ENCODE measurements at places on chromosomes 12 and 14.
A peak's percentile ranks its signal among the peaks of the same experiment; 100 is the strongest.

DNA sequence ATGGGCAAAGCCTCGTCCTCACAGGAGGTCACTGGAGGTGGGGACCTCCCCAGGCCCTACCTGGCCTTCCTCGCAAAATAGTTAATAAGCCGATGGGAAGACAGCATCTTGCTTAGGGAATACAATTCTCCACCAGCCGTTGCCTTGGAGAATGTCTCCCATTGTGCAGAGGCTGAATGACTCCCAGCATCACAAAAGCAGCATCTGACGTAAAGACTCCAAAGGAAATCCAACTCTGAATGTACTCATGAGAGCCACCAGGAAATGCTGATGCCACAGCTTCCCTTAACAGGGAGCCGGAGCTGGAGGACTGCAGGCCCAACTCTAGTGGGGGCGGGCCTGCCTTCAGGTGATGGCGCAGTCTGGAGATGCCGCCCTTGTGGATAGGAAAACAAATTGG is 15.5 kb downstream of the CCDC63 start:
- DNase-seq, result no peak

GRCh38 chr14:88227693-88228092 is 95.4 kb downstream of the KCNK10 start:
- no peak for DNase-seq

DNA sequence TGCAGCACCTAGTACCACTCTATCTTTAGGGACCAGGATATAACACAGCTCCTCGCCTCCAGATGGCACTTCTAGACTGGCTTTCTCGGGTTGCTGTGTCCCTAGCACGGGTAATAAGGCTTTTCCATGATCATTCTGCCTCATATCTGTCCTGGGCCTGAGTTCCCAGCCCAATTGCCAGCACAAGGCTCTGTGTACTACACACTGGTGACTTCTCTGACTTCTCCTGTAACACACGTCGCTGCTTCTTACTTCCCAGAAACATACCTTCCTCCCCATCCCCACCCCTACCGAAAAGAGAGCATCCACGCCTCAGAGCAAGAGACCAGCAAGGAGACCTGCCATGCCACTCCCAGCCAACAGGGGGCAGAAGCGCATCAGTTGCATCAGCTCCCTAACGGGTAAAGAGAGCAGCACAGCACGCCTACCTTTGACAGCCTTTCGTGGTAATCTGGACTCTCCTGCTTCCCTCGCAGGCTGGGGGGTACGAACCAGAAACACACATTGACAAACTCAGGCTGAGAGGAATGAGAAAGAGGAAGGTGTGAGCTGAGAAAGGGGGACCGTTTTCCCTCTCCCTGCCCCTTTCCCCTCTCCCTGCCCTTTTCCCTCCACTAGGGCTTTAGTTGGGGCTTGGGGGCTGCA is 21.2 kb upstream of the ZNF740 start:
- DNase-seq, result peak; percentile 53

DNA sequence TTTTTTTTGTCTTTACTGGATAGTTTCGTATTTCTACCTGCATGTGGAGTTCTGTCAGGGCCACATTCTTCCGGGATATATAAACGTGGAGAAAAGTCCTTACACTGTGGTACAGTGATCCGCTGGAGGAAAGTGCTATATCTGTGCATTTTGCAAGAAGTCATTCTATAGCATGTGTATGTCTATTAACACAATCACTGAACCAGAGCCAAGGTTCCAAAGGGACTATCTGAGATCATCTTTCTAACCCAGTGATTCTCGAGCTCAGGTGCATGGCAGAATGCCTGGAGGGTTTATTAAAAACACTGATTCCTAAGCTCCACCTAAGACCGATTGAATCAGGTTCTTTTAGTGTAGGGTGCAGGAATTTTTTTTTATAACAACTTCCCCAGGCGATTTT is 354.0 kb downstream of the NRXN3 start:
- no peak for DNase-seq

GRCh38 chr12:94725375-94726168 is 75.2 kb upstream of the TMCC3 start:
- peak; percentile 20 for DNase-seq

- DNase-seq, result no peak
These were observed 280.3 kb downstream of the AKAP6 start for GRCh38 chr14:32609388-32609787.

- DNase-seq, result peak; percentile 37
These were observed 62.5 kb upstream of the NCOR2 start for GRCh38 chr12:124629789-124630480.

DNA sequence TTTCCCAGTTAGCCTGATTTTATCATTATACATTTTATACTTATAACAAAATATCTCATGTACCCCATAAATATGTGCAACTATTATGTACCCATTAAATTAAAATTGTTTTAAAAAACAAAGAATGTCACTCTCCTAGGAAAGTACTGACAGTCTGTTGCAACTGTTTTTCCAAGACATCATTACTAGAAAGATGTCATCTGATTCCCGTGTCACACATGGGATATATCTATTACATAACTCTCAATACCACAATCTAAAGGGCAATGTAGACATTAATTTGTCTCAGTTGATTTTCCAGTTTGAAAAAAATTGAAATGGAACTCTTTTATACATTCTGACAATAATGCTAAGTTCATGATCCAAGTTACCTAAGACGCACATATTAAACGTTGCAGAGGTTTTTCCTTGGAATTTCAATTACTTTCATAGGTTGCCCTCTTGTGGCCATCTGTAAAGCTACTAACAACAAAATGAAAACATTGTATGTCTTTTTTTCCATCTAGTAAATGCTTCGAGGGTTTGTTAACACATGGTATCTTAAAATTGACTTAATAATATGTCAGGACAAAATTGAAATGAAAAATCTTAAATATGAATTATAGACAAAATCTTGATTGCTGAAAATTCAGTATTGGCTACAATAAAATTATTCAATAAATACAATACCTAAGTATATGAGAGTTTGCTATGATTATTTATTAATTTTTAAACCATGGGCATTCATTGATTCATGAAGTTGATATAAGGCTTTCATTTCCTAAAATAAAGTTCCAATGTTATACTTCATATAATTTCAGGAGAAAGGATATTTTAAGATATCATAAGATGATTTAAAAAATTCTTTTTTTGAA is 131.6 kb downstream of the PPFIA2 start:
- DNase-seq, result peak; percentile 49

GRCh38 chr14:104477666-104478380 is 101.7 kb upstream of the C14orf180 start:
- no peak for DNase-seq

- no peak for DNase-seq
These were observed 31.5 kb upstream of the FGF6 start for GRCh38 chr12:4477129-4477528.

DNA sequence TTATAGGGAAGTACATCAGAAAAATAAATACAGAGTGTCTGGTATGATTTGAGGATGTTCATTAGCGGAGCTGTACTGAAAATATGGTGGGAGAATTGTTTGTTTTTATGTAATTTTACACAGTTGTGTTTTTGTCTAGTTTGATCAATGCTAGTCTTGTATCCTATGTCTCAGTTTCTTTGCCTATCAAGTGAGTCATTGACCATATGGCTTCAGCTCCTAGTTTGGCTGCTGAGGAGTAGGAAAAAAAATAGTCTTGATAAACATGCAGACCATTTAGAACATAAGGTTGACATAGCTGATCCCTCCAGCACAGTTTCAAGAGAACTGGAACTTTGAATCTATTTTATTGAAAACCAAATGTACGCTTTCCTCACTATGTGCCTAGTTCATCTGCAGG is 1292.1 kb upstream of the FLRT2 start:
- no peak for DNase-seq

DNA sequence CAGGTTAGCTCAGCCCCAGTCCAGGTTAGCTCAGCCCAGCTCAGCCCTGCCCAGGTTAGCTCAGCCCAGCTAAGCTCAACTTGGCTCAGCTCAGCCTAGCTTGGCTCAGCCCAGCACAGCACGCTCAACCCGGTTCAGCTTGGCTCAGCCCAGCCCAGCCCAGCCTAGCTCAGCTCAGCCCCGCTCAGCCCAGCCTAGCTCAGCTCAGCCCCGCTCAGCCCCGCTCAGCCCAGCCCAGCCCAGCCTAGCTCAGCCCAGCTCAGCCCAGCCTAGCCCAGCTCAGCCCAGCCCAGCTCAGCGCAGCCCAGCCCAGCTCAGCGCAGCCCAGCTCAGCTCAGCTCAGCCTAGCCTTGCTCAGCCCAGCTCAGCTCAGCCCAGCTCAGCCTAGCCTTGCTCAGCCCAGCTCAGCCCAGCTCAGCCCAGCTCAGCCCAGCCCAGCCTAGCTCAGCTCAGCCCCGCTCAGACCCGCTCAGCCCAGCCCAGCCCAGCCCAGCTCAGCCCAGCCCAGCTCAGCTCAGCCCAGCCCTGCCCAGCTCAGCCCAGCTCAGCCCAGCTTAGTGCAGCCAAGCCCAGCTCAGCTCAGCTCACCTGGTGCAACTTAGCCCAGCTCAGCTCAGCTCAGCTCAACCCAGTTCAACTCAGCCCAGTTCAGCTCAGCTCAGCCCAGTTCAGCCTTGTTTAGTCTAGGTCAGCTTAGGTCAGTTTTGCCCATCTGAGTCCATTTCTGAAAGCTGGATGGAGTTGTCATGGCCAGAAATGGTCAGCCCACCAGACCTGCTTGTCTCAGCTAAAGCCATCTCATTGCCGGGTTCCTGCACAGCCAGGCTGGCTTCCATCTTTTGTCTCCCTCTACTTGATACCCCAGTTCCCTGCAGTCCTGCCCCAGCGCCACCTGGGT is 333.6 kb downstream of the TMEM121 start:
- DNase-seq, result no peak

GRCh38 chr12:105569886-105570285 is 239.4 kb downstream of the C12orf75 start:
- no peak for DNase-seq

GRCh38 chr14:71482671-71483070 is 449.6 kb upstream of the RGS6 start:
- DNase-seq, result no peak

DNA sequence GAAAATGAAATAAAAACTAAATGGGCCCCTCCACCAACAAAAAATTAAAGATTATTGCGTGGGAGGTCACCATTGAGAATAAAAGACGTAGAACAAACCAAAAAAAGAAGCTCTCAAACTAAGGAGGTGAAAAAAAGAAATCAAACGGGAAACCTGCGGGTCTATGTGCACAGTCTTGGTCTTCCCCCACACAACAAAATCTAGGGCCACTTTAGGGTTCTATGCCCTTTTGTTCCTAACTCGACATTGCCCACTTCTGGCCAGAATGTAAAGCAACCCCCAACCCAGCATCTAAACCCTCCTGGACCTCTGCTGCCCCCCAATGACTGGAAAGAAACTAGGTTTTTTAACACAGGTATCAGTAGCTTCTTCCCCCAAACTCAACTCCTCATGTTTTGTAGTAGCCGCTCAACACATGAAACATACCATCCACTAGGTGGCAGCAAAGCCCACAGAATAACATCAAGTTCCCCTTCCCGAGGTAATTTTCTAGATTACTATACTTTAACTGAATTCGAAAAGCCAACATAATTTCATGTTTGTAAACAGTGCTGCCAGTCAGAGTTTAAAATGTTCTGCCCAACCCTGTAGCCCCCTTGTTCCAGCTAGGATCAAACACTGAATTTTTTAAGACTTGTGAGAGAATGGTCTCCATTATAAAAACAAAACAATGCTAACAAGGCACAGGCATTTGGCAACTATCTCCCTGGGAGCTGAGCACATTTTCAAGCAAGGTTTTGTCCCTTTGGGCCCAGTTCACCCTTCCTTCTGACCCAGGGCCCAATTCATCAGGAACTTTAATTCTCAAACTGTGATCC is 18.7 kb downstream of the DAD1 start:
- DNase-seq, result peak; percentile 89

- DNase-seq, result no peak
These were observed 83.8 kb downstream of the PEBP1 start for GRCh38 chr12:118219772-118220171.

DNA sequence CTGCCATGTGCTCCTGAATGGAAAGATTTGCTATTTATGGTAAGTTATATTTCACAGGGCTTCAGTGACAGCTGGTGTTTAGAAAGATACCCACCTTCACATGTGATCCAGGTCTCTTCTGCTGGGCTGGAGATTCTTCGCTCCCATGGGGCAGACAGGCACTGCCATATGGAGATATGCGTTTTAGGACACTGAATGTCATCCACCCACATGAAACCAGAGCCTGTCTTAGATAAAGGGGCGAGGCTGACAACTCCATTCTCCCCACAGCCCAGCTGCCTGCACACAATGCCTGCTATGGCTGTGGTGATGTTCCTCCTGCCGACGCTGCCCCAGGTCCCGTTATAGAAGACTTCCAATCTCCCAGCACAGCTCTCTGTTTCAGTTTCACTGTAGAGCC is 69.4 kb downstream of the ACSM4 start:
- no peak for DNase-seq

DNA sequence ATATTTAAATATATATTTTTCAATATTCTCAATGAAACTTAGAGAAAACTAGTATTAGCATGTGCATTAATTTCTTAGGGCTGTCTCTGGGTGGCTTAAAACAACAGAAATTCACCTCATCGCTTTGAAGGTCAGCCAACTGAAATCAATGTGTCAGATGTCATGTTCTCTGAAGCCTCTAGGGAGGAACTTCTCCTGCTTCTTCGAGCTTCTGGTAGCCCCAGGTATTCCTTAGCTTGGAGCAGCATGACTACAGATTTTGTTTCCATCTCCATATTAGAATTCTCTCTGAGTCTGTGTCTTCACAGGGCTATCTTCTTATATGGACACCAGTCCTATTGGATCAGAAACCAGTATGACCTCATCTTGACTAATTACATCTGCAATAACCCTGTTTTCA is 221.5 kb downstream of the PDZRN4 start:
- DNase-seq, result no peak

GRCh38 chr12:130947028-130947613 is 6.6 kb upstream of the ADGRD1 start:
- DNase-seq, result no peak

GRCh38 chr14:34021096-34021495 is 70.2 kb upstream of the EGLN3 start:
- DNase-seq, result no peak

DNA sequence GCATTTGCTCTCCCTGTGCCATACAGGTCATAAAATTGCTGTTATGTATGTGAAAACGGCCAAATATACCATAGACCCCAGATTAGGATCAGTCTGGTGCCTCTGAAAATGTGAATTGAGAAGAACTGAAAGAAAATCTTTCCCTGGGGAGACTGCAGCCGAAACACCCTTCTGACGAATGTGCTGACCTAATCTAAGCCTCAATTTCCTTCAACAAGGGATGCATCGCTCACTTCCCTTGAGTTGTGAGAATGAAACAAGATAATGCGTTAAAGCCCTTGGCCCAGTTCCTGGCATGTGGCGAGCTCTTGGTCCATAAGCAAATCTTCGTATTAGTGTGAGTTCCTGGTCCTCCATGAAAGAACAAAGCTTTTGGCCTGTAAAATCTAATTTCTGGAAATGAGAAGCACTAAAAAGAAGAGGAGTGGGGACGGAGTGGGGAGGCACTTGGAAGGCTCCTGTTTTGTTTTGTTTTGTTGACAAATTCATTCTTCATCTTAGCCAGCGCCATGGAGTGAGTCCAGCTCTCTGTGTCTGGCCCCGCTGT is 49.5 kb upstream of the RTRAF start:
- no peak for DNase-seq

- DNase-seq, result no peak
These were observed 2.5 kb upstream of the PLBD1 start for GRCh38 chr12:14570231-14570630.

All from astrocyte of the cerebellum (primary cell).